ENCODE measurements at places on chromosomes 5 and 9. TPM values are rescaled to one million over a fixed set of nuclear protein-coding genes. Genes with fewer than 3 reads are reported as not detected.

DNA sequence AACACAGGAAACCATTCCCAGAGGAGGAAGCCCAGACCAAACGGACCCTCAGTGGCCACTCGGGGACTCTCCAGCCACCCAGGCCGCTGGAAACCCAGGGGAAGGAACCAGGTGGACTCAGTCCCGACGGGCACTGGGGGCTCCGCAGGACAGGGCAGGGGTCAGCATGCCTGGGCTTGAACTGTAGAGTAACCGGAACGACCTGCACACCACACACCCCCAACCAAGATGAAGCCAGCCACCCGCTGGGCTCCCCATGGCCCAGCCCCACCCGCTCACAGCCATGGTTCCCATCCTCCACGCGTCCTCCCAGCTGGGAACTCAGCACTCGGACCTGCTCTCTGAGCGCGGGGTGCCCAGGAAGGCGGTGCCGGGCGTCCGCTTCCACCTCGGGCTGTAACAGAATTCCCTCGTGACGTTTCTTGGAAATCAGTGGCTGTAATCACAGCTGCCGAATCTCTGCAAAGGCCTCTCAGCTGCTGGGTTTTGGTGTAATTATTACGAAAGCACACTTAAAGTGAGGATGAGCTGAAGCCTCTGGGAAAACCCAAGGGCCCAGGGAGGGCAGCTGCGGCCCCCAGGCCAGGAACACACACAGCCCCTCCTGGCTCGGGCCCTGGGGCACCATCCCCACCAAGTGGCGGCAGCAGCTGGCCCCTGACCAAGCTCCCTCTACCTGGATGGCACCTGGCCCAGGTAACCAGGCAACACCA is 13.8 kb downstream of the NACC2 start:
- DNase-seq = peak; percentile 85
- no peaks in the 10 kb centered on the region for H3K36me3 ChIP-seq
- H3K4me3 ChIP-seq = no peak overlapping the region
- no peaks in the 10 kb centered on the region for H3K27me3 ChIP-seq
- H3K4me1 ChIP-seq = peaks cover 29% of the 10 kb centered on the region

GRCh38 chr9:93960221-93960970 is 5.2 kb upstream of the BARX1 start:
- H3K4me1 ChIP-seq = 0 out of 2 replicates have a peak, but pooled peaks cover 2% of the 10 kb centered on the region
- no peak overlapping the region for H3K4me3 ChIP-seq
- no peaks in the 10 kb centered on the region for H3K27me3 ChIP-seq
- no peak overlapping the region for H3K27ac ChIP-seq

- H3K36me3 ChIP-seq = no peaks in the 10 kb centered on the region
- DNase-seq = no peak
- H3K4me1 ChIP-seq = no peaks in the 10 kb centered on the region
- no peak overlapping the region for H3K27ac ChIP-seq
Measured at GRCh38 chr9:112548051-112548440, 61.4 kb downstream of the KIAA1958 start.

Gene PCDHA3
- total RNA-seq = not detected

Data from SJCRH30 (cell line).